Activated CD8-positive, alpha-beta T cell treated with anti-CD3 and anti-CD28 coated beads for 36 hours (primary cell): ENCODE measurements at places on chromosomes 7 and 10.

DNA sequence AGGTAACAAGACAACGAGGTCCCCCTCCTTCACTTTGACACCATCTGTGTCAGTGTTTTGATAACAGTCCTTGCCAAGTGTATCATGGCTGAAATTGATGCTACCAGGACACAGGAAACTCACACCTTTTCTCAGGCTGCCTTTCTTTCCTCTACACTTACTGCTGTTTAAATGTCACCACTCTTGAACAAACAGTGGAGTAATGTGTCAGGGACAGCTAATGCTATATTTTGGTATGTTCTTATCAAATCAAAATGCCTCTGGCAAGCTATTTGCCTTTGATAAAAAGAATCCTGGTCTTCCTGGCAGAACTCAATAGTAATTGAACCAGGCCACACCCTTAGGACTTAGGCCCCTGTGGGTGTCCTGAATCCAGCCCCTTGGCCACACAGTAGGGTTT is 692.9 kb downstream of the LRMDA start:
- no peak for DNase-seq

GRCh38 chr7:139699640-139700504 is 77.9 kb downstream of the HIPK2 start:
- peak; percentile 61 for DNase-seq

- no peak for DNase-seq
Observed at GRCh38 chr10:4262870-4263600, 478.0 kb upstream of the KLF6 start.

DNA sequence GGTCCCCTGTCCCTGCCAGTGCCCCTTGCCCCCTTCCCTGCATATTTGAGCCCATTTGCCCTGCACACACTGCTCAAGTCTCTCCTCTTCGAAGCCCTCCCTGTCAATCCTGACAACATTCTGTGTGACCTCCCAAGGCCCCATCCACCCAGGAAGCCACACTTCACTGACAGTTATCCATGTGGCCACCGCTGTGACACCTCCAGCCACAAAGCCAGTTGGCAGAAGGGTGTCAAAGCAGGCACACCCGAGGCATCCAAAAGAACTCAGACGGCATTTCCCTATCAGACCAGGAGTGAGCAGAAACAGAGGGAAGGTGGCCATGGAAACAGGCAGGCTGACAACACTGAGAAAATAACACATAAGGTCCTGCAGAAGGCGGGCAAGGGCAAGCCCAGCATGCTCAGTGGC is 4.6 kb downstream of the POLM start:
- DNase-seq: peak; percentile 40

DNA sequence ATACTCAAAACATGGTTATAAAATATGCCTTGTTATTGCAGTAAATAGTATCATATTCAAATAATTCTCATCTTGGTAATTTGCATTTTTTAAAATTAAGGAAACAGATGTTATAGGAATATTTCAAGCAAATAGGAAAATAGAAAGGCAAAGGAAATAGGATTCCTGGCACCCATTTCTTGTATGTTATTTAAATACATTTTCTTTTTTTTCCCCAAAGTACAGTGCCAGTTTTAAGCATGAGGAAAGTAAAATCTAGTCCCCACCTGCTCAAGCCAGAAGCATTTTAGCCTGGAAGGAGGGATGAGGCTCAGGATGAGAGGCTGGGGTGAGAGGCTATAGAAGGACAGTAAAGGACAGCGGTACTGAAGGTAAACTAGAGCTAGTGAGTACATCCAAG is 38.1 kb downstream of the GNAT3 start:
- no peak for DNase-seq

DNA sequence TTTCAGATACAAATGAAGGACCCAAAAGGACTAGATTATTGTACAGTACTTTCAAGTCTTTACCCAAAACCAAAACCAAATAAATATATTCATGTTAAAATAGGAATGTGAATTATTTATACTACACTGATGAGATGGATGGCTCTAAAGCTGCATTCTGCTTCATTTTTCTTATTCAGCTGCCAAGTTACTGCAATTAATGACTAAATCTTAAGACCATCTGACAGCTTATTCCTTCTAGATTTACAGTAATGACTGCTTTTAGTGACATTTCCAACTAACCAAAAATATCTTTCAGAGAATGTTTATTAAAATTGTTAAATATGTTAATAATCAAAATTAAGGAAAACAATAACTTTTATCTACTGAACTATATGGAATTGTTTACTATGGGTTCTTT is 20.9 kb downstream of the ENKUR start:
- no peak for DNase-seq

GRCh38 chr7:31940167-31940566 is 130.0 kb downstream of the PDE1C start:
- DNase-seq: no peak

DNA sequence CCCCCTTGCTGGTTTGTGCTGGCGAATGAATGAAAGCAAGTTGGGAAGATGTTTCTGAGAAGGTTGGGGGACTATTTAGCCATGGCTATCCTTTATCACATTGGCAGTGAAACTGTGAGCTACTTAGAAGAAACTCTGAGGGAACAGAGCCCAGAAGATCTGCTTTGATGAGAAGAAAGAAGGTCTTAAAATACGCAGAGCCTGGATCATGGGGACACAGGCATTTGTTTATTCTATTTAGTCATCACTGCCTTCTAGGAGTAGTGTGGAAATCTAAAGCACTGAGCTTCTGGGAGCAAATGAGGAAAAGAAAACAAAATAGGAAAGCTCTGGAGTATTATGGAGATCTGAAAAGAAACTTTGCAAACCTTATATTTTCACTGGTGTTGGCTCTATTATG is 28.5 kb downstream of the CPED1 start:
- DNase-seq: no peak

DNA sequence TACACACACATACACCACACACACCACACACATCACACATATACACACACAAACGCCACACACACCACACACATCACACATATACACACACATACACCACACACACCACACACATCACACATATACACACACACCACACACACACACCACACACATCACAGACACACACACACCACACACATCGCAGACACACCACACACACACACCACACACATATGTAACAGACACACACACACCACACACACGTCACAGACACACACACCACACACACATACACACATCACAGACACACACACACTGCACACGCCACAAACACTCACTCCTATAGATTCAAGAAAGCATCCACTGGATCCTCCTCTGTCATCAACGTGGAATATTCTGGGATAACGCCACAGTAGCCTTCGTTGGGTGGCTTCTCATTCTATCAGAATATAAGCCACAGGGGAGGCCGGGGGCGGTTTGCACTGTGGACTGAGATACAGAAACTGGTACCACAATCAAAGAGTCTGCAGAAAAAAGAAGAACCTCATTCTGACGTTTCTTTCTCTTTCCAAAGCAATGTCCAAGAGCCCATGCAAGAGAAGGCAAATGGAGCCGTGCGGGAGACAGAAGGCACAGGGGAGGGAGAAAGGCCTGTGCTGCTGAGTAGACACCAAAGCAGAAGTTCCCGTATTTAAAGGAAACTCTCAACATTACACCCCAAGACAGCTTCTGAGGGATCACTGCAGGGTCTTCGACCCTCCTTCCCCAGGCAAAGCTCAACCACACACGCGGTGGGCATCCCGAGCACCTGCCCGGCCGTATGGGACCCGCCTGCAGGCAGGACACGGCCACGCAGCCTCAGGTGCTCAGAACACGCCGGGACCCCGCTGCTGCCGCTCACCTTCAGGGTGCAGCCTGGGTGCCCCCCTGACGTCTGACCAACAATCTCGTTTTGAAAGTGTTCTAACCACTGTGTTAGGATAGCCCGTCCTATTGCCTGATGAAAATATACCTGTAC is 321.2 kb downstream of the DNAJB6 start:
- DNase-seq: peak; percentile 20

- DNase-seq: no peak
Observed at GRCh38 chr7:72283309-72283708, 128.8 kb downstream of the CALN1 start.

DNA sequence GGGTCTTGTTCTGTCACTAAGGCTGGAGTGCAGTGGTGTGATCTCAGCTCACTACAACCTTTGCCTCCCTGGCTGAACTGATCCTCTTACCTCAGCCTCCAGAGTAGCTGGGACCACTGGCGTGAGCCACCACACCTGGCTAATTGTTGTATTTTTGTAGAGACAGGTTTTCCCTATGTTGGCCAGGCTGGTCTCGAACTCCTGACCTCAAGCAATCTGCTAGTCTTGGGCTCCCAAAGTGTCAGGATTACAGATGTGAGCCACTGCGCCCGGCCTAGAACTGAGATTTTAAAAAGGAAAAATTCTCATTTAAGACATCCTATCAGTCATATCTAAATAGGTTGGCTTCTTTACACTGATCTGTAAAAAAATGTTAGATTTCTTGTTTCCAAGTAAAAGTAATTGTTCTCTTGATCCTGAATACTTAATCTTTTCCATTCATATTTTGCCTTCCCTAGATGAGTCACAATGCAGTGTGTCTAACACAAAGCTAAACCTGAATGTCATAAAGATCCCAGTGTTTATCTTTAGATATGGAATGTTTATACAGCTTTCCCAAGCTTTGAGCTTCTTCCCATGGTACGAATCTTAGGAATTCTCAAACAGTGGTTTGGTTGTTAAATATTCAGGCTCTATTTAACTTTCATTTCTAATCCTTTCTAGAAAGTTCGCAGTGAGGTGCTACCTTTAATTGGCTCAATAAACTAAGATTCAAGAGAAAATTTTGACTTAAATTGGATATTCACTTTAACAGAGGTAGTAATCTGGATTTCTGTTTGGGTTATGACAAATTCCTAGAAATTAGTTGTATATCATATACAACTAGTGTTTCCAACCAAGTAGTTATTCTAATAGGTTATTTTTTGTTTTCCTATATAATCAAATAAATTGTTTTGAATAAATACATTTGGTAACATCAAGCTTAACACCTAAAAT is 12.1 kb upstream of the LAMB1 start:
- no peak for DNase-seq

- DNase-seq: no peak
Observed at GRCh38 chr10:110858297-110858934, 13.3 kb upstream of the PDCD4 start.

DNA sequence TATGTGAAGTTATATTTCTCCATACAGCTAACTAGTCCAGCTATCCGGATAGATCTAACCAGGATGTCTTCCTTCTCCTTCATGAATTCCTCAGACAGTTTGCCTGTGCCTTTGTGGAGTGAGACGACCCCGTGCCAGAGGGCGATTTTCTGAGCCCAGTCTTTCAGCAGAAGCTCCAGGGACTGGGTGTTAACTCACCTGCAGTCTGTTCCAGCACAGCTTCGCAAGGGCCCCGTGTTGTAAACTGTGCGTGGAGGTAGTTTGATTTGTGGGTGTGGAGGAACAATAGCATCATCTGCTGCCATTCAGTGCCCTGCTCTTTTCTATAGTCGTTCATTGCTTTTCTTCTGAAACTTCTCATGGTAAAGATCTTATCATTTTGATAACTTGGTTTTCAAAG is 103.8 kb downstream of the INPP5A start:
- DNase-seq: no peak

DNA sequence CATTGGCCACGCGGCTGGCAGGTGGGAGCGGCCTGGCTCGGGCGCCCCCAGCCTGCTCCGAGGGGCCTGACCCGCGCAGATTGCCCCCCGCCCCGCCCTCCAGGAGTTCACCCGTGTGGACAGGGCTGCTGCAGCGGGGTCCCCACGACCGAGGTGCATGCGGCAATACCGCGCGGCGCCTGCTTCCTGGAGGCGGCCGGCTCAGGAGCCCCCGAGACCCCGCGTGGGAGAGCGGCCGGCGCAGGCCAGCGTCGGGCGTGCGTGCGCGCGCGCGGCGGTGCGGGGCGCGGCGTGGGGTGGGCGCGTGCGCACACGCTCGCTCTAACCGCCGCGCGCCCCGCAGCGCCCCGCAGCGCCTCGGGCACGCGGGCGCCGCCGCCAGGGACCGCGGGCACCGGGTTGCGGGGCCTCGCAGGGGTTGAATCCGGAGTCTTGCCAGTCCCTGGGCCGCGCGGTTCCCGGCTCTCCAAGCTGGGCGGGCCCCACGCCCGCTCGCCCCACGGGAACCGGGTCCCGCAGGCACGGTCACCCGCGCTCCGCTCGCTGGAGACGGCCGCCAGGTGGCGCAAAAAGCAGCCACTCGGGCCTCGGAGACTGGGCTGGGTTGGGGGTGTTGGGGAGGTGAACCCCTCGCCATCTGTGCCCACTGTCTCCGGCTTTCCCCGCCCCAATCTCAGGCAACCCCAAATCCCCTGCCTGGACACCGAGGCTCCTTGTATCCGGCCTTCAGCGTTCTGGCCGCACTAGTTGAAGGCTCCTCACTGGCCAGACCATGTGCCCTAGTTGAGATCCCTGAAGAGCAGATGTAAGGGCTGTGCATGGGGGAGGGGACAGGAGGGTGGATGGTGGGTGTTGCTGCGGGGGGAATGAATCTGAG is 1.3 kb upstream of the ACHE start:
- peak; percentile 62 for DNase-seq

- DNase-seq: no peak
Observed at GRCh38 chr10:122497241-122497640, 35.9 kb downstream of the HTRA1 start.

DNA sequence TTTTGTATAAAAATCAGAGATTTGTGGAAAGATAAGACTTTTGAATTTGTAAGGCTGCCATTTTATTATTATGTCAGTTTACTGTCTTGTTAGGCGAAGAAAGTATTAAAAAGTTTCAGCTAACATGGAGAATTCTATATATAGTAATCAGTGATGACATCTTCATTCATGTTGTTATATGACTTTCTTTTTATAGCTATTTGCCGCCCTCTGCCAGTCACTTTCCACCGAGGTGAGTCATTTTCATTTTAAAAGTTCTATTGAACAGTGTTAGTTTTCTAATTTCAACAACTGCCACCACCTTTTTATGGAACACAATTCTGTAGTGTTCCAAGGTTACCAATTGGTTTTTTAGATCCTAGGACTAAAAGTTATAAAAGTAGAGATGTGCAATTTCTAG is 11.8 kb downstream of the CUTC start:
- DNase-seq: no peak

- DNase-seq: no peak
Observed at GRCh38 chr10:124262234-124262865, 156.4 kb downstream of the OAT start.

DNA sequence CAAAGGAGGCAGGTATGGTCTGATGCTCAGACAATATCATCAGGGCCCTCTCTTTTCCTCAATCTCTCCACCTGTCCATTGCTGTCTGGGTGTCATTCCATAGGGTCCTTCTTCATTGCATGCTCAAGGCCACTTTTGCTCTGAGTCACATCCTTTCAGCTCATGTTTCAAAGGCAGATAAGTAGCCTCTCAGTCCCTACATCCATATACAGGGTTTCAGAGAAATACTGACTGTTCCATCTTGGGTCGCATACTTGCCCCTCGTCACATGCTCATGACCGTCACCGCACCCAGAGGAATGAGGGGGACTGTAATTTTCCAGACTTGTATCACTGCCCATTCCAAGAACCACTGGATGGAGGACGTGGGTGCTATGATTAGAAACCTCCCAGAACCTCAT is 93.4 kb downstream of the FAM107B start:
- no peak for DNase-seq

GRCh38 chr10:63430091-63430998 is 35.4 kb downstream of the JMJD1C start:
- no peak for DNase-seq
